ENCODE measurements at places on chromosomes 12 and 14.

DNA sequence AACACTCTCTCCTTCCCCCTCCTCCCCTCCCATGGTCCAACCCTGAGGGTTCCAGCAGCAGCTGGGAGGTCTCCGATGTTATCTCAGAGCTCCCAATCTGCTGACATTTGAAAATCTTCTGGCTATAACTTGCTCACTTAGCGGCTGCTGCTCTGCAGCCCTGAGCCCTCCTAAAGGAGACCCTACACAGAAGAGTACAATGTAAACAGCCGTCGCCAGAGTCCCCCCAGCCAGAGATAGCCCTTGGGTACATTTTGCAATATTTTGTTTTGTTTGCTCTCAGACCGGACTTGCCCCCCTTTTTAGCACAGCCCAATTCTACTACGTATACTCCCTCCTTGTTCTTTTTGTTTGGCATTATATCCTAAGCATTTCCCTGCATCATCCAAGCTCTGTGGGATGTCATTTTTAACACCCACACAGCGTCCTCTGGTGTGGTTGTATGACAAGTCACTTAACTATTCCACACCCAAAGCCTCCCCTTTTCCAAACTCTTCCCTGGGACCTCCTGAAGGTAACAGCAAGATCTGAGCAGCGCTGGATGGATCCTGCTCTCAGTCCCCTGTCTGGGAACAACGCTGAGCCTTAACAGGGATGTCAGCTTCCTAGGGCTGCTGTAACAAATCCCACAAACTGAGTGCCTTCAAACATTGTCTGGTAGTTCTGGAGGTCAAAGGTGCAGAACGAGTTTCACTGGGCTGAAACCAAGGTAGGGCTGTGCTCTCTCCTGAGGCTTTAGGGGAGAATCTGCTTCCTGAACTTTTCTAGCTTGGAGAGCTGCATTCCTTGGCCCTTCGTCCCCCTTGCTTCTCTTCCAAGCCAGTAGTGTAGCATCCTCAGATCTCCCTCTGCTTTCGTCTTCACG, 25.3 kb upstream of the TCL1B start:
- peak; percentile 53 for DNase-seq

DNA sequence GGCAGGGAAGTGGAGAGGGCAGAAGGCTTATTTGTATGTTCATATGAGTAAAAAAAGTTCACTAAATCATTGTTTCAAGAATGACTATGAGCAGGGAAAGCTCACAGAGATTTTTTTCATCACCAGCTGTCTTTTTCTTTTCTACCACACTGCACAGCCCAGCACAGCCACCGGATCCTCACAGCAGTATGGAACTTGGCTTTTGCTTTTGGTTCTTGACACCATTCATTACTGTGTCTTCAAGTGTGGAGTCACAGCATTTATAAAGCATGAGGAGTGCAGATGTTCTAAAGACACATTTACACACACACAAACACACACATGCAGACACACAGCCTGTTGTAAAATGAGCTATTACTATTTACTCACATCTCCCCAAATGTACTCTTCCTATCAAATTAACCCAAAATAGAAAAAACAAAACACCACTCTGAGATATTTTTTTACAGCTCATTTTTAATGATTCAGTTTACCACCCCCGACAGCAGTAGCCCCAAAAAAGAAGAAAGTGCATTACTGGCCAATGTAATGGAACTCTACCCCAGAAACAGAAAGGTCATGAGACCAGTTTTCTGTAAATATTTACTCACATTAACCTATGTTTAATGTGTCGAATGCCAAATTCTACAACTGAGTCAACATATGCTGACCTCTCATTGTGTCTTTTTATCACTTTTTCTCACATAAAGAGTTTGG, 60.5 kb downstream of the BTG1 start:
- DNase-seq: no peak

DNA sequence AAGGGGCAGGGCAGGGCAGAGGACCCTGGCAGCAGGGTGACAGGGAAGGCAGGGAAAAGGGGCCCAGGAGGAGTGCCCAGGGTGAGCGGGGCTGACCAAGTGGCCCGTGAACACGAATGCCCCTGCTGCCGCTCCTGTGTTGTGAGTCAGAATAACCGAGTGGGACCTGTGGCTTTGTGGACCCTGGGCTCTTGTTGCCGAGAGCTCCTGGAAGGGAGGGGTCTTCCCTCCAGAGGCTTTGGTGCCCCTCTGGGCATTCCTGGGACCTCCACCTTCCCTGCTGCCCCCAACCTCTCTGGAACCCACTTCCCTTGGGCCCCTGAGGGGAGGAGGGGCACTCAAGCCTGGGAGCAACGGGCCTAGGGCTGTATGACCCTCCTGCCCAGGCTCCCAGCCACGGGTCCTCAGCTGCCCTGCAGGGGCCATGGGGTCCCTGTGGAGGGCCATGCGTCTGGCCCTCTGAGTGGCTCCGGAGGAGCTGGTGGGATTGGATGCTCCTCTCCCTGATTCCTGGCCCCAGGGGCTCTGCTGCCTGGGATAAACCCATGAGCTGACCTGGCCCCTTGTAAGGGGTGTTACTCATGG, 319.4 kb downstream of the TMEM121 start:
- no peak for DNase-seq

DNA sequence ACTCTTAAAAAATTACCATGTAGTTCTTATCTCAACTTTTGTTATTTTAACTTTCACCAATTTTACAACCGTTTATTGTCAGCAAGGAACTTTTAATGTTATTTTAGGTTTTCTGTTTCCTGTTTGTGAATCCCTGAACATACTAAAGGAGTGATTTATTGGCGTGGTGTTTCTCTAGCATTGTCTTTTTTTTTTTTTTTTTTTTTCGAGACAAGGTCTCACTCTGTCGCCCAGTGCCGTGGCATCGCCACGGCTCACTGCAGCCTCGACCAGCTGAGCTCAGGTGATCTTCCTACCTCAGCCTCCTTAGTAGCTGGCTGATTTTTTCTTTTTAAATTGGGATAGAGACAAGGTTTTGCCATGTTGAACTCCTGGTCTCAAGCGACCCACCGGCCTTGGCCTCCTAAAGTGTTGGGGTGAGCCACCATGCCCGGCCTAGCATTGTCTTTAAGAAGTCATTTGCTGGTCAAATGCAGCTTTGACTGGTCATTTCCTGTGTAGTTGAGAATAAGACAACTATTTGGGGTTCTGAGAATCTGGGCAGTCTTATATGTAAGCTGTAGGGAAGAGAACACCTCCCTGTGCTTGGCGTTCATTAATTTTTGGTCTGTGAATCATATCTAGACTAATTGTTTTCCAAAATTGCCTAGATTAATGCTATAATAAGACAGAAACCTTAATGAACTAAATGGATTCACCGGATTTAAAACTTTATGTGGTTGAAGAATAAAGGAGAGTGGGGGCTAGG, 2.1 kb downstream of the WASHC4 start:
- DNase-seq: no peak

GRCh38 chr12:102535306-102535705, 54.9 kb upstream of the IGF1 start:
- DNase-seq: no peak

DNA sequence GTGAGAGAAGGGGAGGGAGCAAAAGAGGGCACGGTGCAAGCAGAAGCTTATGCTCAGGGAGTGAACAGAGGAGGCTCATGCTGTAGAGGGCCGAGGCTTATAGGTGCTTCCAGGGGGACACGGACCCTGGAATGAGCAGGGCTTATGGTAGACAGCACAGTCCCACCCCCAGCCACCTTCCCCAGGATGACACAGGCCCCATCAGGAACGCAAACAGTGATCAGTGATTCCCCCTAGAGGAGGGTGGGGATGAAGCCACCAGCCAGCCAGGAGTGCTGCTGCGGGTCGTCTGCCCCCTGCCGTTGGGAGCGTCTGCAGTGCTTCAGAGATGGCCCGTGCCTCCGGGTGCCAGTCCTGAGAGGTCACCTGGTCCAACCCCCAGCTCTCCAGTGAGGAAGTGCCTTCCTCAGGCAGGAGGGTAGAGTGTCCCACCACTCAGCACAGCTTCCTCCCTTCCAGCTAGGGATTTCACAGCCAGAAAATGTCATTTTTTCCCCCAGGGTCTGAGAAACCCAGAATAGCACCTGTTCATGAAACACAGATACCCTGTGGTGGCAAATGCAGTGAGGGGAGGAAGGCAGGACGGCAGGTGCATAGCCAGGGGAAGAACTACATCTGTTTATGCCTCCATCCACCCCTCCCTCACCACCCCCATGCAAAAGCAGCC, 60.7 kb downstream of the SLC6A12 start:
- DNase-seq: peak; percentile 87

DNA sequence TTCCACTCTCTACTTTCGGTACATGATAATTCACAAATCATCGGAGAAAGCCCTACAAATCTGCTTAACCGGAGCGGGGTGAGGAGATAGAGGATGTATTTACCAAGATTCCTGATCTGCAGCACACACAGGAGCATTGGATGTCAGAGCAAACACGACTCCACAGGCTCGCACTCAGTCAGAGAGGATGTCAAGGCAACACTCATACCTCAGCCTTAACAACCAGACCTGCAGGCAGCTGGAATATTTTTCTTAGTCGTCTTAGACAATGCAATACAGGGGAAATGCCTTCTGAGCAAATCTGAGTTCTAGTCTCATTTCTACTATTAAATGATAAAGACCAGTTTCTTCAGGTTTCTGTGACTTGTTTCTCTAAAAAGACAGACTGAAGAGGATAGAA, 159.3 kb upstream of the CPNE8 start:
- no peak for DNase-seq

- no peak for DNase-seq
Measured at GRCh38 chr12:49932023-49932422, 18.5 kb upstream of the AQP2 start.

GRCh38 chr14:77130386-77130785, 11.2 kb downstream of the ZDHHC22 start:
- no peak for DNase-seq

GRCh38 chr12:71870416-71870815, 30.9 kb downstream of the TBC1D15 start:
- DNase-seq: no peak

GRCh38 chr12:55659486-55660385, 23.0 kb downstream of the OR10P1 start:
- DNase-seq: peak; percentile 41

GRCh38 chr14:73168274-73168673, 32.0 kb downstream of the PSEN1 start:
- no peak for DNase-seq

DNA sequence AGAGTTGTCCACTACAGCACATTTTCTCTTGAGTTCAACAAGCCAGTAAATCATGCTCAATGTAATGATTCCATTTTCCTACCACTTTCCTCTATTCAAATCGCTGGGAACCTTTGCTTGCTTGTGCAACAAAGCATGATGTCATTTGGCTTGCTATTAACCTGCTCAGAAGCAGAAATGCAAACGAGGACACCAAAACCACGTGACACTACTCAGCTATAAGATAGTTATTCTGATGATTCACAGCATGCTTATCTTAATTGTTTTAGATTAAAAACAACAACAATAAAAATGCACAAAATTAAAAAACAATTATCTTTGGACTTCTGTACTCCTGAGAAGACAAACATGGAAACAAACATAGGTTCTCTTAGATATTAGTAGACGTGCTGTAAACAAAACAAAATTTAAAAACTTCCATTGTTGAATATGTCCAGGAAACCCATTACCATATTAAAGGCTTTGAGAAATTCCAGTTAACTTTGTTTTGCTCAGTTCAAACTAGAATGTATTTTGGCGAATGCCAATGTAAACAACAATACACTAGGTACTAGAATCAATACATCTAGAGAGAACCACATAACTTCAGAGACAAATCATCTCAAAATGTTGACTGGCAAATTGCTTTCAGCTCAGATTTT, 77.5 kb upstream of the KRAS start:
- DNase-seq: peak; percentile 84

- DNase-seq: no peak
Measured at GRCh38 chr14:67680121-67680602, 5.7 kb upstream of the VTI1B start.

DNA sequence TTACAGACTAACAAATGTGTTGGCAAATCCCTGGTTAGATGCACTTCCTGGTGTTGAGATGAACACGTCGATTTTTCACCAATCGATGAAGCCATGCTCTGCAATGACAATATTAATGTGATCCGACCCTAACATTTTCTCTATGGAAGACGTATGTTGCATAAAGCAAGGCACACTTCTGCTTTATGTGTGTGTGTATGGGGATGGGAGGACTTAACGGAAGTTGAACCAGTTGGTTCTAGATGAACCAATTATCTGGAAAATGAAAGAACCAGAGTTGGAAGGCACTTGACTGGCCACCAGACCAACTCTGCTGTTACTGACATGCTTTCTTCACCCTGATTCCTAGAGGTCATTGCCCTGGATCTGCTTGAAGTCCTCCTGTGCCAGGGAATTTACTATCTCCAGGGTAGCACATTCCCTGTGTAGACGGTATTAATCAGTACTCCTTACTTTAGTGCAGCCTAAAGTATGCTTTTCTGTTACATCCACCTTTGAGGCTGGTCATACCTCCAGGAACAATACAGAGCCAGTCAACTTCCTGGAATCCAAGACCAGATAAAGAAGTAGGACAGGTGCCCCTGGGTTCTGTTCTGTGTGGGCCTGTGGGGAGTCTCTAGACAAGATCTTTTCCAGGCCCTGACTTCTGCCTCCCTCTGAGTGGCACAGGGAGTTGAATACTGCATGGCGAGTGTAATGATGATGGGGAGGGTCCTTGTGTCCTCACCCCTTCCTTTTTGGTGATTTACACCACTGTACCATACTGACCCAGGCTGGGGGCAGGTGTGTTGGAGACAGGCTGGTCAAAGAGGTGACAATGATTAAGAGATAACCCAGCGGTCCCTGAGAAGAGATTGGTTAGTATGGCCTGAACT, 4.1 kb downstream of the SDR39U1 start:
- no peak for DNase-seq

DNA sequence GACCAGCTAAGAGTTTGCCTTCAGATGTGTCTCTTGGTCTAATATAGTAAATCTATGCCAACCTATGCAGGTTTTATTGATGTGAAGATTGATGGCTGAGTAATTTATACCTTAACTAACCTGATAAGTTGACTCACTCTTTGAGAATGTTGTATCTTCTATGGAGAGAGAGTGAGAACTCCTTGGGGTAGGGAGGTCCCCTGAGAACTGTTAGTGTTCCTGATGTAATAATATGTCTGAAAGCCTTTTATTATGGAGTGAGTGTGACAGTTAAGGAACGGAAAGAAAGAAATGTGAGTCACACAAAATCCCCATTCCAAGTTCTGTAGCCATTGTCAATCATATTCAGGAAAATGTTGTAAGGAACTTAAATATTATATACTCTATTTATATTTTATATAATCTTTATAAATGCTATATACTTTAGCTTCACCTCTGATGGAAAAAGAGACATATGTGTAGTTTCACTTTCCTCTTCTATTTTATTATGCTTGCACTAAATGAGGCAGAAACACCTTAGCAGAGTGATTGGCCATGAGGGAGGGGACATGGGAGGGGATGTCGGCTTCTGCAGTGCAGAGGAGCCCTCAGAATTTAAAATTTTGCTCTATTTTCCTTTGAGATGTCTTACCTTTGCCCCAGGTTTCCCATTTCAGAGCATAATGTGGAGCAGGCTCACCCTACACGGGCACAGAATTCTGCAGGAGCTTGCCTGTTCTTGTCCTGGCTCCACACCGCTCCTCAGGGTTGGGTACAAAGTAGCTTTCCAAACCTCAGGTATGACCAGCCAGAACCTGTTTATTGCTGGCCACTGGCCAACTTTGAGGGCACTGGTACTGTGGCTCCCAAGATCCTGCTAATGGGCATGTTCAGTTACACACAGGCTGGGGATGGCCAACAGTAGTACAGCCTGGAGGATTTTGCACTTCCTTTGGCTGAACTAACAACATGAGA, 57.7 kb downstream of the ARF6 start:
- DNase-seq: peak; percentile 74

Data from SW480 (cell line).